Effector memory CD8-positive, alpha-beta T cell (primary cell): ENCODE measurements at places on chromosomes 2 and 18.

- DNase-seq = no peak
These were observed 115.2 kb downstream of the MAPK4 start for GRCh38 chr18:50675043-50675442.

DNA sequence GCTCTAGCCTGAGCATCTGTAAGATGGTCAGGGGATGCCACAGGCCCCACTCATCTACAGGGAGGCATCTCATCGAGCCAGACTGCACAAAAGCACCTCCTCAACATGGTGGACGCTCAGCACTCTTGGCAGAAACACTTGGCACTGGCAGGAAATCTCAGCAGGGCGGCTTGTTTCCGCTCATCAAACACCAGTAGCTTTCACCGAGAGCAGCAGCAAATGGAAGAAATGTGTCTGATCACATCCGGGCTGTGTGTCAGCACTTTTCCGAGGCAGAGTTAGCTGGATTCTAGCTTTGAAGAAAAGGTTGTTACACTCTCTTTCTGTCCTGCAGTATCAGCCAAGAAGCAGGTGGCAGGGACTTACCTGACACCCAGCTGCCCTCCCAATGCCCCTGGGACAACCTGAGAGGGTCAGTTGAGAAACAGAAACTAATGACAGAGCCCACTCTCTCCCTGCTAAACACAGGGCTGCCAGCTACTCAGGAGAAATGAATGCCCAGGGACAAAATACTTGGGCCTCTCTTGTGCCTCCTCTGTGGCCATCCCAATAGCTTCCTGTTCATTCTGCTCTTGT is 68.9 kb upstream of the FZD7 start:
- no peak for DNase-seq

GRCh38 chr2:45237128-45237527 is 227.9 kb upstream of the SIX2 start:
- no peak for DNase-seq

GRCh38 chr2:32249731-32250236 is 14.9 kb downstream of the NLRC4 start:
- no peak for DNase-seq

- DNase-seq = no peak
These were observed 30.4 kb downstream of the SERTAD2 start for GRCh38 chr2:64623242-64623850.

DNA sequence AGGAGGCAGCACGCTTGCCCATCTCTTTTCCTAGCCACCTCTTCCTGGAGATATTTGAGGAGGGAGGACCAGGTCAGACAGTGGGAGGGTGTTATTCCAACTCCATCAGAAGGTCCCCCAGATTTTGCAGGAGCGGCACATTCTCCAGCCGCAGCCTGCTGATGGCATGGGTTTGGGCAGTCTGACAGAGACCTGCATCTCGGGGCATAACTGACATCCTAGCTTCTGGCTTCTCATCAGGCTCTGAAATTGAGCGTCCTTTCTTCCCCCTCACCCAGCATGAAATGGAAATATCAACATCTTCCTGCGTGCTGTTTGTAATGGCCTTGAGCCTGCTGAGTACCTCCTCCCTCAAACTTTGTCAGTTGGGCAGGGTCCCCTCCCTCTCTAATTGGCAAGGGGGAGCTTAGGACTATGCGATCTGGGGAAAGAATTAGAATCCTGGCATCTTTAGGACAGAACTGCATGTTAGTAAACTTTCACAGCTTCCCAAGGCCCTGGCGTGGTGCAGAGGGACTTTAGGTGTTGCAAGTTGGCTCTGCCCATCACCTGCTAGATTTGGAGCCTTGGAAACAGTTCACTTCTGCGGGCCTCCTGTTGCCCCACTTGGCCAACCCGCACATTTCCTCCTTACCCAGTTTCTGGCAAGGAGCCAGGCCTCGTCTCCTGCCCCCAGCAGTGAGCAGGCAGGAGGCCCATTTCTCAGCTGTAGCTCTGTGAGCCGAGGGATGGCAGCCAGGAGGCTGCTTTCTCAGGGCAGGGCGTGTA is 2.2 kb downstream of the ITM2C start:
- DNase-seq = peak; percentile 60

- DNase-seq = no peak
These were observed 155.3 kb downstream of the MSH2 start for GRCh38 chr2:47558116-47558767.

DNA sequence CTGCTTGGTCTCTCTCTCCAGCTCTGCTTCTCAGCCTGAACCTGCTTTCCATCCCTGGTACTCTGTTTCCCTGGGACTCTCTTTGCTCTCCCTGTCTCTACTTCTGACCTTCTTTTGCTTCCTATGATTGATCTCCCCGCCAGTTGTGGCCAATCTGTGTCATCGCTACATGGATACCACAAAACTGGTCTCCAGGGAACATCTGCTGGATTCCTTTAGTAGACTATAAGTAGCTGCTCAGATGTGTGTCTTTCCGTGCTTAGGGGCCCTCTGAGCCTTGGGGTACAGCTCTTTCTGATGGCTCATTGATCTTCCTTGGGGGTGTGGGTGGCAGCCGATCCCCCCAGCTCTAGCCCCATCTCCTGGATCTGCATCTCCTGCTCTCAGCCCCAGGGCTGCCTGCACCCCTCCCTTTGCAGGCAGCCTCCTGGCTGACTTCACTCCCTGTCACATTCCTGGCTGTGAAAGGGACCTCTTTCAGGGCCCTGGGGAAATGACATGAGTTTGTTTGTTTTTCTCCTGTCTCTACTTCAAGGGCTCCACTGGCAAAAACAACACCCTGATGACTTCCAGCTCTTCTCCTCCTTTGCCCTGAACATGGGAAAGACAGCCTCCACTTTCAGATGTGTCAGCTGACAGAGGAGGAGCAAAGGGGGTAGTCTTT is 333.7 kb downstream of the CYP26B1 start:
- DNase-seq = no peak

DNA sequence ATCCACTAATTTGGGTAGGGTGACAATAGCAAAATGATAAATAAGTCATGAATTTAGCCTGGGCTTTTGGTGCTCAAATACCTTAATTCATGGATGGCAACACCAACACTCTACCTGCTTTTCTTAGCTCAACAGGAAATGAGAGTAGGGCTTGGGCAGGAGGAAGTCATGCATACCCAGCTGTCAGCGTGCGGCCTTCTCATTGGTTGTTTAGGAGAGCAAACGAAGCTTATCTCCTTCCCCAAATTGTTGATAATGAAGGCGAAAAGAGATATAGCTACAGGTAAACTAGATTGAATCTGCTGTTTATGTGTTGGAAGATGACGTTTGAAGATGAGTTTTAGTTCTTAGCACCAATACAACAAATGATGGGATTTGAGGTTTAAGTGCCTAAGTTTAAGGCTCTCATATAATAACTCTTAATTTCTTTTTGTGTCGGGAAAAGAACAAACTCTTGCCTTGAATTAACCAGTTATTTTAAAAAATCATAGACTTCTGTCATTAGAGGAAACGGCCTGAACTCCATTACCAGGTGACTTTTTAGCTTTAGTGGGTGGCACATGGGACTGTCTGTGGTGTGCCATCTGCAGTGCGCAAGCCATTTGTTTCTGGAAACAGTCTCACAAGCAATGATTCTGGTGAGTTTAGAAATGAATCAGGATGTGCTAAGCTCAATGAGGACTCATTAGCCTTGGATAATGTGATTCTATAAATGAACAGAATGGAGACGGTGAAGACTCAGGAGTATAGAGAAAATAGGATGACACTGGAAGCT is 19.8 kb downstream of the MAP4K4 start:
- no peak for DNase-seq

DNA sequence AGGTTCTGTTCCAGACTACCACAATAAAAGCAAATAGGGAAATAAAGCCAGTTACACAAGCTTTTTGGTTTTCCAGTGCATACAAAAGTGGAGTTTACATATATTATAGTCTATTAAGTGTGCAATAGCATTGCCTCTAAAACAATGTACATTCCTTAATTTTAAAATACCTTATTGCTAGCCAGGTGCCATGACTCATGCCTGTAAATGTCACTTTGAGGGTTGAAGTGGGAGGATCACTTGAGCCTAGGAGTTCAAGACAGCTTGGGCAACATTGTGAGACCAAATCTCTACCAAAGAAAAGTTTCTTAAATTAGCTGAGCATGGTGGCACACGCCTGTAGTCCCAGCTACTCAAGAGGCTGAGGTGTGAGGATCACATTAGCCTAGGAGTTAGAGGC is 52.9 kb upstream of the IMP4 start:
- DNase-seq = no peak

DNA sequence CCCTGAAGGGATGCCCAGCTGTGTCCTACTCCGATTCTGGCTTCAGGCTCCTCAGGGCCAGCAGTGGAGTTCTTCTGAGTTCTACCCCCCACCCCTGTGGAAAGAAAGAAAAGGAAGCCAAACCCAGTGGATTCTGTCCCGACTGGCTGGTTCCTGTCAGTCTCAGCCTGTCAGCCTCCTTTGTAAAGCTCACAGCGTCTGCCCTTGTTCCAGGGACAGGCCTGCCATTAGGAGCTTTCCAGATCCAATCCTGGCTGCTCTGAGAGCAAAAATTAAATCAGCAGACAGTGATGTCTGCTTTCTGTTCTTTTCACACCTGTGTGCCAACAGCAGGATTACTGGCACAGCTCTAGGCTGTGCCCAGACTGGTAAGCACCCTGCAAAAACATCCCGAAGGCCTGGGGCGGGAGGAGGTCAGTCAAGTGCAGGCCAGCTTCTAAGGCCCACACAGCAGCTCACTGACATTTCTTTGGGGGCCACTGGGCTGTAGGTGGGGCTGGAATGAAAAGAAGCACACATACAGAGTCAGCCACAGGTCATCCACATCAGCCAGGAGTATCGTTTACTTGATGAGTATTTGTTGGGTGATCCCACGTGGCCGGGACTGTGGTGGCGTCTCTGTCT is 69.1 kb downstream of the EHD3 start:
- DNase-seq = no peak

DNA sequence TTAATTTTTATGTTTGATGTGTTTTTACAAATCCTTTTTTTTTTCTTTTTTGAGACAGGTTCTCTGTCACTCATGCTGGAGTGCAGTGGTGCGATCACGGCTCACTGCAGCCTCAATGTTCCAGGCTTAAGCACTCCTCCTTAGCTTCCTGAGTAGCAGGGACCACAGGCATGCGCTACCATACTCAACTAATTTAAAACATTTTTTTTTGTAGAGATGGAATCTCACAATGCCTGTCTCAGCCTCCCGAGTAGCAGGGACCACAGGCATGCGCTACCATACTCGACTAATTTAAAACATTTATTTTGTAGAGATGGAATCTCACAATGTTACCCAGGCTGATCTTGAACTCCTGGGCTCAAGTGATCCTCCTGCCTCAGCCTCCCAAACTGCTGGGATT is 3.2 kb downstream of the NOTO start:
- DNase-seq = no peak

GRCh38 chr2:237876061-237876526 is 16.7 kb downstream of the RAMP1 start:
- no peak for DNase-seq

DNA sequence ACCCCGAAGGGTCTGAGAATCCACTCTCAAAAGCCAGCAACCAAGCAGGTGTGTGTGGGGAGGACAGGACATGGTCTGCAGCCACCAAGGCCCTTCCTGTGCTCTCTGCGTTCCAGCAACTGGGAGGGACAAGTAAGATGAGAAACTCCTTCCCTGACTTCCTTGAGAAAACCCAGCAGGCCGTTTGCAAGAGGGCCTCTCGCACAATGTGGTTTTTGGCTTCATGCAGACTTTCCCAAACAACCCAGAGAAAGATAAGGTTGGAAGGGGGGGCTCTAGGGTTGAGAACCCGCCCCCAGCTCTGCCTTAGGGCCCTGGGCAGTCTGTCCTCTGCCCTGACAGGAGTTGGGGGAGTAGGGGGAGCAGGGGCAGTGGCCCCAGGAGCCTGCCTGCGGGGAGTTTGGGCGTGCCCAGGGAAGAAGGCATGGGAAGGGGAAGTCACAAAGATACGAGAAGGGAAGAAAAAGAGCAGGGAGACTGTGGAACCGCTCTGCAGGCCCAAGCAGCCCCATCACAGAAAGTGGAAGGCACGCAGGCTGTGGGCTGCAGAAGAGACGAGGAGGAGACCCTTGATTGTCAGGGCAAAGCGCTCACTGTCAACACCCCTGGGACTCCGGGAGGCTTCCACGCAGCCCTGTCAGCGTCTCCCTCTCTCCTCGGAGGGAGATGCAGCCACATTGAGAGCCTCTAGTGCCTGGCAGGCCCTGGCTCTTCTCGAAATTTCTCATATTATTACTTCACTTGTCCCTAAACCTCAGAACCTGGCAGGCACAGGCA is 99.8 kb downstream of the SMAD7 start:
- DNase-seq = no peak
